ENCODE measurements at places on chromosomes 5 and 9.

GRCh38 chr5:60230456-60230855, 336.9 kb upstream of the PDE4D start:
- no peak for DNase-seq

GRCh38 chr9:128201441-128202369, 1.5 kb upstream of the DNM1 start:
- DNase-seq, result no peak

- DNase-seq, result no peak
These were observed 61.0 kb downstream of the ARL15 start for GRCh38 chr5:54249210-54250028.

DNA sequence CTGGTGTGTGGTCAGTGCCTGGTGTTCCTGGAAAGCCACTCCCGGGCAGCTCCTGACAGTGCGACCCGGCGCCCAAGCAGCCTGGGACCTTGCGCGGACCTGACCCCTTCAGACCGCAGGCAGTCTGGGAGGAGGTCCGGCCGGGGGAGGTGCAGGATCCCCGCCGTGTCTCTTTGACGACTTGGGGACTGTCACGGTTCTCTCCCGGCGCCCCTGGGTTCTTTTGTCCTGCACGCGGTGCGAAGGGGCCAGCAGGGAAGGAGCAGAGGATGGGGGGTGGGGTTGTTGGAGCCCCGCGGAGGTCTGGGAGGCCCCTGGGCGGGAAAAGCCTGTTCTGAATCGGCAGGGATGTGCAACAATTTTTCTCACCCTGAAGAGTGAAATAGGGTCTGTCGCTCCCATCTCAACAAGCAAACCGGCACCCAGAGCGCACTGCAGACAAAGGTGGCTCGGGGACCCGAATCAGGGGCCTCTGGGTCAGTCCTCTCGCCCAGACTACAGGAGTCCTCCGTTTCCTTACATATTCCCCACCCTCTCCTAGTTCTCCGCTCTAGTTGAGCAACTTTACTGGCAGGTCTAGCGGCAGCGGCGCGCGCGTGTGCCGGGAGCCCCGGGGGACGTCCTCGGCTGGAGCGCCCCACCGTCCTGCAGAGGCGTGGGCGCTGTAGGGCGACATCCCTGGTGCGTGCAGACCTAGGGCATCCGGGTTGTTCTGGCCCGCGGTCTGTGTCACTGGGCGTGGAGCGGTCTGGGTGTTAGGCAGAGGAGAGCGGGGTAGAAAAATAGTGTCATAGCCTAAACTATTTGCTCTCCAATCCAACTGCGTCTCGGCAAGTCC, 1.2 kb downstream of the VCAN start:
- DNase-seq, result no peak

- no peak for DNase-seq
These were observed 1.5 kb downstream of the TLN1 start for GRCh38 chr9:35730486-35730854.

GRCh38 chr9:68979538-68980314, 34.2 kb downstream of the PRKACG start:
- no peak for DNase-seq

DNA sequence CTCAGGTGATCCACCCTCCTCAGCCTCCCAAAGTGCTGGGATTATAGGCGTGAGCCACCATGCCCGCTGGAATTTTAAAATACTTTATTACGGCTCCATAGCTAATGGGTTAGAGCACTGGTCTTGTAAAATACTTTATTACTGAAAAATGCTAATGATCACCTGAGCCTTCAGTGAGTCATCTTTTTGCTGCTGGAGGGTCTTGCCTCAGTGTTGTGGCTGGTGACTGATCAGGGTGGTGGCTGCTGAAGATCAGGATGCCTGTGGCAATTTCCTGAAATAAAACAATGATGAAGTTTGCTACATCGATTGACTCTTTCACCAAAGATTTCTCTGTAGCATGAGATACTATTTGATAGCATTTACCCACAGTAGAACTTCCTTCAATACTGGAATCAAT, 26.0 kb upstream of the GNE start:
- no peak for DNase-seq
